Suppressor macrophage treated with lipopolysaccharide for 1 hour (primary cell): ENCODE measurements at places on chromosomes 16 and 17.

- no peak for DNase-seq
These were observed 613 bp downstream of the ECI1 start for GRCh38 chr16:2250652-2251295.

GRCh38 chr16:1990351-1991134, 773 bp downstream of the SYNGR3 start:
- no peak for DNase-seq

- DNase-seq = no peak
These were observed 99.7 kb upstream of the HAS3 start for GRCh38 chr16:69005641-69006355.

DNA sequence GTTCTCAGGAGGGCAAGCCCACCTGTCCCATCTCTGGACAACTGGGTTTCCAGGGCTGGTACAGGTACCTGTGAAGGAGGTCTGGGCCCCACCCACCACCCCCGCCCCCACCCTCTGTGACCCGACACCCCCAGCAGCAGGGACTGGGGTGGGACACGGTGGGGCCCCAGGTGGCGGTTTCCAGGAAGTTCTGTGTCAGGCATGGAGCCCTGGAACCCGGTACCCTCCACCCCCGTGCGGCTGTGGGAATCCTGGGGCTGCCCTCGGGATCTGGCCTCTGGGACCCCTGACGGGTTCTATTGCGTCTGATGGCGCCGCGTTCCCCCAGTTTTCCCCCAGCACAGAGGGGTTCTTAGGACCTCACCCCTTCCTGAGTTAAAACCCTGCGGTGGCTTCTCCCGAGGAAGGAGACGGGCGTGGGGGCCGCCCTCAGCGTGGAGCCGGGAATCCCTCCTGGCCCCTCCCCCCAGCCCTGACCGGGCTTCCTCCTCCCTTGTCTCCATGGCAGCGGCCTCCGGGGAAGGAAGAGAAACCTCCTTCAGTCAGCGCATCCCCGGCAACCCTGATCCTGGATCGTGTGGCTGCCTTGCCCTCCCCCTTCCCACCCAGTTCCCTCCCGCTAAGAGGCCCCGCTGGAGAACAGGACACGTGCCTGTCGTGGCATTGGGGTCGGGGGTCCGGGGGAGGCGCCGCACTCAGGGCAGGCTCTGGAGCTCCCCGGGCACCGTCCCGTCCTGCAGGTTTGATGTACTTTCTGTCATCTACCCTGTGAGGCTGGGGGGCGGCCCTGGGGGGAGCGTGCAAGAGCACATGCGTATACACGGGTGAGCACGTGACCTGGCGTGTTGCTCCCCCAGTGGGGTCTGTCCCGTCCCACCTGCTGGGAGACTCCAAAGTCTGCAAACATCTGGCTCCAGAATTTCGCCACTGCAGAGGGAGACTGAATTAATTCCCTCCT, 30.3 kb downstream of the CACNA1H start:
- DNase-seq = no peak

DNA sequence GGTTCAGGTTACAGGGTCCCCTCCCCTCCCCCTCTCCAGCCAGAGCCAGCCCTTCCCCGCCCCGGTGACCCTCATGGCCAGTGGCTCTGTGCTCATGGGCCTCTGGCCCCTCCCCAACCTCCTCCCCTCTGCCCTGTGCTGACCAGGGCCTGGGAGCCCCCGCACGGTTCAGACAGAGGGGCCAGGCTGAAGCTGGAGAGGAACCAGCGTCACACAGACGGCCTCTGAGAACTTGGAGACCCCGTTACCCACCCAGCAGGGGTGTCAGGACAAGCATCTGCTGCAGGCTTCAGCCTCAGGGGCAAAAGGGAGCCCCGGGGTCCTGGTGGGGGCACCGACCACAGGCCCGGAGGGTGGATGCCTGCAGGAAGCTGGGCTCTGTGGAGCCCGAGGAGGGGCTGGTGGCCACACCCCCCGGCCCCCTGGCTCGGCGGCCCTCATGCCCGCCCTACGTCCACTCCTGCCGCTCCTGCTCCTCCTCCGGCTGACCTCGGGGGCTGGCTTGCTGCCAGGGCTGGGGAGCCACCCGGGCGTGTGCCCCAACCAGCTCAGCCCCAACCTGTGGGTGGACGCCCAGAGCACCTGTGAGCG, at the start of gene WFIKKN1:
WFIKKN1 (plus strand) TSS at position 171 of the 591 bp plus-strand sequence; CDS start at position 440, 269 bp downstream.
- no peak for DNase-seq

DNA sequence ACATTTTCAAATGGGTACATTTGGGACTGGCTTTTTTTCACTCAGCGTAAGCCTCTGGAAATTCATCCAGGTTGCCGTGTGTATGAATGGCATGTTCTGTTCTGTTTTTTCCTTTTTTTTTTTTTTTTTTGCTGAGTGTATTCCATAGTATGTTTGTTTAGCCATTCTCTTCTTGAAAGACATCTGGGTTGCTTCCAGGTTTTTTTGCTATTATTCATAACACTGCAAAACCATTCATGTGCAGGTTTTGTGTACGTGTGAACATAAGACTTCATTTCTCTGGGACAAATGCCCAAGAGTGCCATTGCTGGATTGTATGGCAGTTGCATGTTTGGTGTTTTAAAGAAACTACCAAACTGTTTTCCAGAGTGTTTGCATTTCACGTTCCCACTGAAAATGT, 335.9 kb upstream of the TNRC6C start:
- no peak for DNase-seq

GRCh38 chr16:86598607-86599565, 20.5 kb downstream of the FOXL1 start:
- peak; percentile 66 for DNase-seq

DNA sequence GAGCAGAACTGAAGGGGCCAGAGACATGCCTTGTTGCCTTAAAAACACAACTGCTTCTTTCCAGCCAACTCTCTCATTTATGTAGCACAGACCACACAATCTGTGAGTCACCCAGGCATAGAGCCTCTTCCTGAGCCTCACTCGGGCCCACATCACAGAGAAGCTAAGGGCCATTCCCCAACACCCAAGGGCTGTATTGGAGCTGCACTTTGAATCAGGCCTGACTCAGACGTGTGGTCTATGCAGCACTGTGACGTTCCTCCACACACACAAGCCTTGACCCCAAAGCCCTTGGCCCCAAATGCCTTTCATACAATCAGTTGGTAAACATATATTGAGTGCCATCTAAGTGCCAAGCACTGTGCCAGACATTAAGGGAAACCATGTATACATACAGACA, 308.9 kb upstream of the DYNLRB2 start:
- no peak for DNase-seq

DNA sequence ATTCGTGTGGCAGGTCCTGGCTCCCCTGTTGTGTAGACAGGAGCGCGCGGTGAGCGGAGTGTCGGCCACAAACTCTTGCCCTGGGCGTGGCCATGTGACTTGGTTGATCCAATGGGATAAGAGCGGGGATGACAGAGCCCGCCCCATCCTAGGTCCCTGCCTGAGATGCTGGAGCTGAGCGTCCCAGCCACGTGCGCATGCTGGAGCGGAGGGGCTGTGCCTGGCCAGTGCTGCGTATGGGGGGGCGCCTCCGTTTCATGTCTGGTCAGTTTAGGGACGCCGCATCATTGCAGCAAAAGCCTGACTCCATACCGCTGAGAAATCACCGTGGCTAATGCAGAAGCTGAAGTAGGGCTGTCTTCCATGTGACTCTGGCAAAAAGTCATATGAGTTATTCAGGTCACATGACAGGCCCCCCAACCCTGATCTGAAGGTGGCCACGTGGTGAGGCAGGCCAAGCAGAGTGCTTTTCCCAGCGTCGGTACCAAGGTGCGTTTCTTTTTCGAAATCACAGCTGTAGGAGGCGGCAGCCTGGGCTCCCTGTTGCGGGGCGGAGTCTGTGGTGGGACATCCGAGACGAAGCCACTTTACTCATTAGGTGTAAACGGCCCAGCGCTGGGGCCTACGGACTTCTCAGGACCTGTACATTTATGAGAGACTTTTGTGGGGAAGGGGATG, 22.5 kb downstream of the HSBP1 start:
- no peak for DNase-seq

DNA sequence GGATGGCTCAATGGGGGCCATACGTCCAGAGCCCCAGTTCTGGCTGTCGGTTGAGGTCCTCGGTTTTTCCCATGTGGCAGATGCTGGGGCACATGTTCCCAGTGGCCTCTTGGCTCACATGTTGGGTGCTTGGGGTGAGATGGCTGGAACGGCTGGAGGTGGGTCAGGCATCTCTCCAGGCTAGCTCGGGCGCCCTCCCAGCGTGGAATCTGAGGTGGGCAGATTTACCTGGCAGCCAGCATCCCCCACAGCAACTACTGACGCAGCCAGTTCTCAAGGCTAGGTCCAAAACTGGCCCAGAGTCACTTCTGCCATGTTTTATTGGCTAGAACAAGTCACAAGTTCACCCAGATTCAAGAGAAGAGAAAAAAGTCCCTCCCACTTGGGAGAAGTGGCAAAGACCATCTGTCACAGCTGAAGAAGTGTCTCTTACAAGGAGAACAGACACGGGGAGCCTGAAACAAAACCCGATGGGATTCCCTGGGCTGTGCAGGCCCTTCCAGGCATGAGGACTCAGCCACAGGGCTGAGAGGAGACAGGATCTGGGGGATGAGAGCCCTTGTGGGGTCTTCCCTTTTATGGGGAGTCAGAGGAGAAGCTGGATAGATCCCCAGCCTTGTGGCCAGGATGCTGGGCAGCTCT, 15.2 kb downstream of the ACE start:
- no peak for DNase-seq

DNA sequence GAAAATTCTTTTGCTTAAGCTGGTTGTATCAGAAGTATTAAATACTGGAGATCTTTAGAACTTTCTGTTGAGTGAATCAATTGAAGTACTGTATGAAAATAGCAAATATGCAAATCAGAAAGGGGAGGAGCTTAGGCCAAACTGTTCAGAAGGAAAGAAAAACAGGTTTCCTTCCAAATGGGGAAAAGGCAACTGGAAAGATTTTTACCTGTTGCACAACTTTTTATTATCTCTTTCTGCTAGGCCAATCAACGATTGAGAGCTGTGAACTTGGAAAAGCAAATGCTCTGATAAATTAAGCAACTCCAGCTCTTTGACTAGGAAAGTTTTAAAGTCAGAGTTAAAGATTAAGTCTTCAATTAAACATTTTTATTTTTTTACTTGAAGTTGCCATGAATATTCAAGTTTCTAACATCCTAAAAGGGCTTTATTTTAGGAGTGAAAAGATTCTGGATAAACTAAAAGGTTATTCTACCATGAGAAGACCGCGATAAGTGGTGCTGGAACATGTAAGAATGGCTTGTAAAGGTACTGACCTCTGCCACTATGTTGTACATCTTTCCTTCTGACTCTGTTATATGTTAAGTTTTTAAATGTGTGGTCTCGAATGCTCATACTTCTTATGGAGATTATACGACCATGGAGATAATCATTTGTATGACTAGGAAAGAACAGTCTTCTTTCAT, 16.5 kb downstream of the DCUN1D3 start:
- no peak for DNase-seq

- DNase-seq = no peak
These were observed 19.6 kb downstream of the BEAN1 start for GRCh38 chr16:66446737-66447136.

DNA sequence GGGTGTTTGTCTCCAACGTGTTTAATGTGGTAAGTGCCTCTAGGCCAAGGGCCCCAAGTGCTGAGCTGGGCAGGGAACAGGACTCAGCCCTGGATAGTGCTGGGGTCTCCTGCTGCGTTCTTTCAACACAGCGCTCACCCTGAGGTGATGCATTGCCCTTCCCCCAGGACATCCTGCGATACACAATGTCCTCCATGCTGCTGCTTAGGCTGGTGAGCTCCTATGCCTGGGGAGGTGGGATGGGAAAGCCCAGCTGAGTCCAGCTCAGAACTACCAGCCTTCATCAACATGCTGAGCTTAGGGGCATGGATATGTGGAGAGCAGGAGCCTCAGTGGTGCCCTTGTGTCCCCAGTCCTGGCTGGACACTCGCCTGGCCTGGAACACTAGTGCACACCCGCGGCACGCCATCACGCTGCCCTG, 563 bp downstream of the ZACN start:
- DNase-seq = no peak

- no peak for DNase-seq
These were observed 255.0 kb downstream of the CBLN1 start for GRCh38 chr16:49026566-49027181.

- DNase-seq = peak; percentile 51
These were observed 3.7 kb upstream of the DRC7 start for GRCh38 chr16:57690782-57691471.

- DNase-seq = peak; percentile 90
These were observed 76.3 kb upstream of the WSB1 start for GRCh38 chr17:27217631-27218030.

DNA sequence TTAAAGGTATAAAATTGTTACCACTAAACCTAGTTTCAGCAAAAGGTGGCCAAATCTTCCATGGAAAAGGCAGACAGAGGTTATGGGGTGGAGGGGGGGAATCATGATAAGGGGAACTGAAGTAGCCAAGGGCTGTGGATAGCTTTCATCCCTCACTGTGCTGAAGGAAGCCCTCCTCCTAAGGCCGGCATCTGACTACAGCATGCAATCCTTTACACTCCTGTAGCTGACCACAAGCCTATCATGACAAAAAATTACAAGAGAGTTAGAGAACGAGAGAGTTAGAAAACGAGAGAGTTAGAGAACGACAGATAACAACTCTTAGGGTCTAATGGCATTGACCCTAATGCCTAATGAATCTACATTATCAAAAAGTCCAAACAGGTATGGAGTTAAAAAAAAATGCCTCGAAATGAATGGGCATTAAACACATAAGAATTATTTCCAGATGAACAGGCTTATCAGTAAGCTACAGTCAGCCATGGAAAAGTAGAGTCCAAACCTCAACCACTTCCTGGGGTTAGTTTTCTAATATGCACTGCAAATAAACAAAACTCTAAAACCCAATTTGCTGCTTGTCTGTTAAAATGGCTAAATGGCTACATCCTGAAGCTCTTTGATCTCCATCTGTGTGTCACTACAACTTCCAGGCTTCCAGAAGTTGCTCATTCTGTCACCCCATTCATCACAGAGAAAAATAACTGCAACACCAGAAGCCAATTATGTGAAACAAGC, 29.7 kb downstream of the DUSP14 start:
- no peak for DNase-seq

DNA sequence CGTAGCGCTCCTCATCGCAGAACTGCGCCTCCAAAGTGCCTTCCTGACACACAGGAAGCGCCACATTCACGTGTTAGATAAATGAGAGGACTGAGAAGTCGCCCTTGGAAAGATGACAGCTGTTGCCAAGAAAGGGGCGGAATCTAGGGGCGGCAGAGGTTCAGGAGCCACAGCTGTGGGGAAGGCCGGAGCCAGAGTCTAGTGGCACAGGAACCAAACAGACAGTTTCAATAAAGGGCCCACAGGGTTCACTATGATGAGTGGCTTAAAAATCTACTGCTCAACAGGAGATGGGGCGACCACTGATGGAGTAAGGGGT, 4.7 kb downstream of the FLCN start:
- DNase-seq = no peak

- DNase-seq = no peak
These were observed 5.9 kb downstream of the NLRC5 start for GRCh38 chr16:56995136-56995805.

- DNase-seq = peak; percentile 93
These were observed 1.4 kb downstream of the WIPI1 start for GRCh38 chr17:68455901-68456338.

- no peak for DNase-seq
These were observed 140.2 kb upstream of the ADAMTS18 start for GRCh38 chr16:77574867-77575624.
